Substantia nigra (tissue), 51 donors: ENCODE measurements at places on chromosomes 7 and 10.

DNA sequence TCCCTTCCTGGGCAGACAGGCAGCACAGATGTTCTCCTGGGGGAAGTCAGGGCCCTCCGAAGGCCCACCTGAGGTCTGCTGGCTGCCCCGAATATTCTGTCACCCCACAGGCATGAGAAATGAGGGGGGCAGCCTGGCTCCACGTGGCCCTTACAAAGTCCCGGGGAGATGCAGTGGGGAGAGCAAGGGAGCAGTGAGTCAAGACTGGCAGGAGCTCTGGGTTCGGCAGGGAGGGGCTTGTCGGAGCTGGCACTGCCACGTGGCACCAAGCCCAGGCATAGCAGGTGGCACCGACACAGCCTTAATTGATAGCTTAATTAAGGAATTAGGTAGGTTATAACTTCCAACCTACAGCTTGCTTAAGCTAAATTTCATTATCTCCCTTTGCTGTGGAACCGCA is 163.9 kb downstream of the USP6NL start:
- no peak for DNase-seq

- DNase-seq: no peak
Measured at GRCh38 chr7:47454069-47454973, 127.6 kb downstream of the TNS3 start.

DNA sequence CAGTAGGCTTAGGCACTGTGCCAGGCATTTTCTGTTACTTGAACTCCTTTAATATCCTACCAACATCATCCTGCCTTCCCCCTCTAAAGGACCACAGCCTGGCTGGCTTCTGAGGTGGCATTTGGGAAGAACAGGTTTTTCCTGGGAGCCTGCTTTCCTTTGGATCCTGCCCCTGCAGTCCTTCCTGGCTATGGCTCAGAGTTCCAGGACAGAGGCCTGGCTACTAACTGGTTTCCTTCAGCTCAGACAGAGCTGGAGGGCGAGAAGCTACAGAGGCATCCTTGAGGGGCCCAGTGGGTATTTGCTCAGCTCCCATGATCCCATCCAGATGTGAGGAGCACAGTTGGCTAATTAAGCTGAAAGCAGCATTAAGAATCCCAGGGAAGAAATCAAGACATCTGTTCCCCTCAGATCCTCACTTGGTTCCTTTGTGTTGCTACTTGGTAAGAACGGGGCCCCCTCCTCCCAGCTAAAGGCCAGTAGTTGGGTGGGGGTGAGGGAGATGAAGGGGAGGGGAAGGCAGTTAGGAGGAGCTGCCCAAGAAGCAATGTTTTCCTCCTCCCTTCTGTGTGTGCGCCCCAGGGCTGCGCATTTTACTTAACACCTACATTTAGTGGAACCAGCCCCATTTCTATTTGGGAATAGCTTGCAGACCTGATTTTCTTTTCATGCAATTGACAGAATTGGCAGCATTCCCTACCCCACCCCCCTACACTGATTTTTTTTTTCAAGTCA is 142.6 kb upstream of the SORCS3 start:
- DNase-seq: no peak

DNA sequence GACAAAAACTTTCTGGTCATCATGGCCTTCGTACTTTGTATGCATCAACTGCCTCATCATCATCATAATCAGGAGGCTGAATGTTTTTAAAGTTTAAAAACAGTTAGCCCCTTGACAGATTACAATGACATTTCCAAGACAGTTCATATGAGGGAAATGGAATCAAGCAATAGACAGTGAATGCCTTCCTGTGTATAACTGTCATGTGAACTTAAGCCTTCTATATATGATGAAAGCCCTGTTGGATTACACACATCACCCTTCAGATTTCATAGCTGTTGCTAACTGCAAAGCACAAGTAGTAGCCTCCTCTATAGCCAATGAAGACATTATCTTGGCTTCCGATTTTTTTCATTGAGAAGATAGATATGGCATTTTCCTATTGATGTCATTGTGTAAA is 154.0 kb downstream of the PLXDC2 start:
- no peak for DNase-seq

DNA sequence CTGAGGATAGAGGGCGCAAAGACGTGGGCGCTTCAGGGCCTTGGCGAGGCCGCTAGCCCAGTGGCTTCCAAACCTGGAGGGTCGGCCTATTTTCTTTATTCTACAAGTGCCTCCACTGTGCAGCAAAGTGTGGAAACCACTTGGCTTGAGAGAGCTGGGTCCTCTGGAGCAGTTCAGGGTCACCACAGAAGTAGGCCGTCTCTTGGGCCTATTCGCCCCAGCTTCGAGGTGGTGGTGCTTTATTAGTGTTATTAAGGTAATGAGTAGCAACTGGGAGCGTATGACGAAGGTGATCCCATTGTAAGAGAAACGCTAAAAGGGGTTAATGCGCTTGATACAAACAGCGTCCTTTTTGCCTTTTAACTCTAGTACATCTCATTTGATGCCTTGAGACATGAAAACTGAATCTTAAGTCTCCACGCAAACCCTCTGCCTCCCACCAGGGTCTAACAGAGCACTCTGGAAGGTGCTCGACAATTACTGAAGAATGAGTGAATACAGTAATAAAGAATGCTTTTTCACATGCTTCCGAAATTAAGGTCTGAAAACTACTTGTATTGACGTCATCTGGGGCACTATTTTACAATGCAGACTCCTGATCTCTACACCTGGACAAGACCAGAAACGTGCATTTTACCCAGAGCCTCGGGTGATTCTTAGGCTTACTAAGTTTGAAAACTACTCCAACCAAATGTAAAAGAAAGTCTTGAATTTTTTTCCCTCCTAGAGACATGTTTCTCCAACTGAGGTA is 647 bp upstream of the GSAP start:
- DNase-seq: no peak

DNA sequence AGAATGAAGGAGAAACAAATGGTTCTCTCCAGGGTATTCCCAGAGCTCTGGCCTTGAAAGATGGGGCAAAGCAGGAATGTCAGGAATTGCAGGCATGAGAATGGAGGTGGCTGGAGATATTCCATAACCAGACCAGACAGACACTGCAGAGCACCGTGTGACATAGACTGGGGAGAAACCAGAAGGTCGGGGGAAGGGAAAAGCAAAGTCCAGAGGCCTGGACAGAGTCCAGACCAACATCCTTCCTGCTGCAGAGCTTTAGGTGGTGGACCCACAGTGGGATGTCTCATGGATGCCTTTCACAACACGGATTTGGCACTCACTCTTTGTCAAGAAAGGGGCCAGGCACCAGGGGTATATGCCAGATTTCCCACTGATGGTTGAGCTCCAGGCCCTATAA is 177.2 kb upstream of the INHBA start:
- DNase-seq: no peak

GRCh38 chr7:158194365-158194900 is 393.2 kb downstream of the PTPRN2 start:
- DNase-seq: no peak

DNA sequence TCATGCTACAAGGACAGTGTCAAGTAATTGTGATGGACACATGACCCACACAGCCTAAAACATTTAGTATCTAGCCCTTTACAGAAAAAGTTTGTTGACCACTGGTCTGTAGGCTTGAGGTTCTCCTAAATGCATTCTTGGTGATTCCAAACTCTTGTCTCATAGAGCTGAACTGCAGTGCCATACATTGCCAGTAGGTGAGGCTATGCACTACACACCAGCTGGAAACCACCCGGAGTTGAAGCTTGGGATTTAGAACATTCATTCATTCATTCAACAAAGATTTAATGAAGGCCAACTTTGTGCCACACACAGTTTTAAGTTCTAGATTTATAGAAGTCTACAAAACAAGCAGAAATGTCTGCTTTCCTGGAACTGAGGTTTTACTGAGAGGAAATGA is 77.3 kb upstream of the TCF7L2 start:
- no peak for DNase-seq

GRCh38 chr10:71135236-71135635 is 77.1 kb upstream of the UNC5B start:
- no peak for DNase-seq
